ENCODE measurements at places on chromosomes 11 and 22.

DNA sequence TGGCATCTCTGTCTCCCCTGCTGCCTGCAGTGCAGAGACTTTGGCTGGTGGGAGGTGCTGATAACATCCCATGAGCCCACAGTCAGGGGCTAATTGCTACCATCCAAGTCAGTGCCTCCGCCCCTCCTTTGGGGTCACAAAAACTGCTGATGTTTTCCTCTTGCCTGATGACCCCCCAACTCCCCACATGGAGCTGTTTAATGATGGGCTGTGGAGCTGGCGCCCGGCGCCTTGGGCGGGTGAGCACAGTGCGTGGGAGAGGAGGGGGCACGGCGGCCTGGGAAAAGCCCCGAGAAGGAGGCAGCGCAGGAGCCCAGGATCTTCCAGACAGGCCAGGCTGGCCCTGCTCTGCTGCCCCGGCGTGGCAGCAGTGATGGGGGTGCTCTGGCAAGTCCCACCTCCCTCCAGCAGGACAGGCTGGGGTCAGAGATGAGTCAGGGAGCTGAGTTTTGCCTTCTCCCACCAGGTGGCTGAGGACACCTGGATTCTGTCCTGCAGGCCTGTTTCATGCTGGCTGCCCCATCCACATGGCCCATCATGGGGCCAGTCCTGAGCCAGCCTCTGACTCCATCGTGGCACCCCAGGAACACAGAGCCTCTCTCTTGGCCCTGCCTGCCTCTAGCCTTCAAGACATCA, 43.8 kb downstream of the NECTIN1 start:
- DNase-seq, result no peak

DNA sequence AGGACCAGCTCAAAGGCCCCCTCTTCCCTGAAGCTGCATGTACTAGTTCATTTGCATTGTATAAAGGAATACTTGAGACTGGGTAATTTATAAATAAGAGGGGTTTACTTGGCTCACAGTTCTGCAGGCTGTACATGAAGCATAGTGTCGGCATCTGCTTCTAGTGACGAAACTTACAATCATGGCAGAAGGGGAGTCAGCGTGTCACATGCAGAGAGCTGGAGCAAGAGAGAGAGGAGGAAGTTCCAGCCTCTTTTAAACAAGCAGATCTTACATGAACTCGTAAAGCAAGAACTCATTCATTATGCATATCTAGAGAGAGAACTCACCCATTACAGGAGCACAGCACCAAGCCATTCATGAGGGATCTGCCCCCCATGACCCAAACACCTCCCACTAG, 7.1 kb upstream of the HMGXB4 start:
- no peak for DNase-seq

GRCh38 chr11:85029964-85030363, 597.2 kb downstream of the DLG2 start:
- DNase-seq, result no peak

- DNase-seq, result no peak
These were observed 734 bp downstream of the ZNF280B start for GRCh38 chr22:22507743-22508273.

DNA sequence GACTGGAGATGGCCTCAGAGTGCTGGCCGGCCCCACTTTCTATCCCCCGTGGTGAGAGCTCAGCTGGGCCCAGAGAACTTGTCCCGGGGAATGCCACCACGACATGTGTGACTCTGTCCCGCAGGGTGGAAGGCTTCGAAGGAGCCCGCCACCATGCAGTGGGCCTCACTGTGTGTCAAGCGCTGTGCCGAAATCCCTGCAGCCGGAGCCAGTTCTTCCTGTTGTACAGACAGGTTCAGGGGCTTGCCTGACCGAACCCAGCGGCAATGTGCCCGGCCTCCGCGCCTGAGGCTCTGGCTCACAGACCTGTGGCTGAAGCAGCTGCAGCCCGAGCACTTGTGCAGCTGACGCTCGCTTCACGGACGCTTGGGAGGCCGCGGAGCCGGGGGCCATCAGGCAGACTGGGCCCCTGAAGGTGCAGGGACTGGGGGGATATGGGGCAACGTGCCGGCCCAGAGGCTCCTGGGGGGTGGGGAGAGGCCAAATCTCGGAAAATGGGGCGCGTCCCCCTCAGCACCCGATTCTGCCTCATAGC, 650 bp downstream of the PPM1F start:
- DNase-seq, result no peak

GRCh38 chr11:134997652-134998320, 585.7 kb upstream of the B3GAT1 start:
- DNase-seq, result no peak

GRCh38 chr11:116420030-116420429, 352.8 kb downstream of the BUD13 start:
- no peak for DNase-seq

- no peak for DNase-seq
These were observed 180.5 kb downstream of the IGLL1 start for GRCh38 chr22:23399367-23400285.

GRCh38 chr22:44256556-44257485, 55.9 kb downstream of the SHISAL1 start:
- DNase-seq, result no peak

Data from HTR-8/SVneo (cell line).